ENCODE measurements at places on chromosomes 7 and 10.

GRCh38 chr10:77105761-77106221 is 531.8 kb downstream of the KCNMA1 start:
- DNase-seq = no peak

DNA sequence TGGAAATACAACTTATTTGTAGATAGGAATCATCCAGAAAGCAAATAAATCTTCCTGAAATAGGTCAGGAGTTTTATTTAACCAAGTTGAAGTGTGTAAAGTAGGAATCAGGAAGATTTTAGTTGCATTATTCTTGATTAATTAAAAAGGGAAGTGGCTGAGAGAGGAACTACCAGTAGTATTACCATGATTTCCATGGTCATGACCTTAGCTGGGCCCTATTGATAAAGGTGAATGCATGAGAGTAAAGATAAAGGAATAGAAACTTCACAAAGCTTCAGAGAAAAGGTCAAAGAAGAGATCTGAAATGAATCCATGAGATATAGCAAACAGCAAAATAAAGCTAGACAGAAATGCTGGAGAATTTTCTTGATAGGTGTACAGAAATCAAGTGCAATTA is 46.2 kb upstream of the DLX6 start:
- DNase-seq = no peak

DNA sequence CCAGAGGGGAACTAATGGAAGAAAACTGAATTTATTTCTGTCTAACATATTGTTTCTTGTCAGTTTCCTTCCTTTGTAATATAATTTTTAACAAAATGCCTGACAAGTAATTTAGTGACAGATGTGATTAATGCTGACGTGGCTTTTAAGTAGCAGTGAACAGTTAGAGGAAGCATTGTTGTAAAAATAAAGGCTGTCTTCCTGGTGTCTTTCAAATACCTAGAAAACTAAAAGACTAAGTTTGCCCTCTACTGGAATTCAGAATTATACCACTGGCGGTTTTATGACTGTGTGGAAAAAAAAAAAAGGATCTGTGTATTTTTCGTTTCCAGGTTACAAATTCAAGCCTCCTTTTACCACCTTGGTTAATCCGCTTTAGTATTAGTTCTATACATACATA is 217.1 kb upstream of the DPP6 start:
- DNase-seq = no peak

DNA sequence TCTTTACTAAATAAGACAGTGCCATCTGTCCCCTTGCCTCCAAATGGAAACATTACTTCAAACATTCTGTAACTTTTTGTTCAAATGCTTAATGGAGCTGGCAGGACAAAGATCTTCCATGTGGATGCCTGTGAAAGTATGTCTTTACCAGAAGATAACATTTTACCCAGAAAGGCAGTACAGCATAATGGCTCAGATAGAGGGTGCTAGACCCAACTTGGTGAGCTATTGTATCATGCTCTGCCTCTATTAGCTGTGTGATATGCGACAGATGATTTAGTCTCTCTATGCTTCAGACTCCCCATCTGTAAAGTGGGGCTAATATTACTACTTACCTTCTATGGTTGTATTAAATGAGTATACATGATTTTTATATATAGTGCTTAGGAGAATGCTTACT is 8.8 kb upstream of the SMKR1 start:
- no peak for DNase-seq

DNA sequence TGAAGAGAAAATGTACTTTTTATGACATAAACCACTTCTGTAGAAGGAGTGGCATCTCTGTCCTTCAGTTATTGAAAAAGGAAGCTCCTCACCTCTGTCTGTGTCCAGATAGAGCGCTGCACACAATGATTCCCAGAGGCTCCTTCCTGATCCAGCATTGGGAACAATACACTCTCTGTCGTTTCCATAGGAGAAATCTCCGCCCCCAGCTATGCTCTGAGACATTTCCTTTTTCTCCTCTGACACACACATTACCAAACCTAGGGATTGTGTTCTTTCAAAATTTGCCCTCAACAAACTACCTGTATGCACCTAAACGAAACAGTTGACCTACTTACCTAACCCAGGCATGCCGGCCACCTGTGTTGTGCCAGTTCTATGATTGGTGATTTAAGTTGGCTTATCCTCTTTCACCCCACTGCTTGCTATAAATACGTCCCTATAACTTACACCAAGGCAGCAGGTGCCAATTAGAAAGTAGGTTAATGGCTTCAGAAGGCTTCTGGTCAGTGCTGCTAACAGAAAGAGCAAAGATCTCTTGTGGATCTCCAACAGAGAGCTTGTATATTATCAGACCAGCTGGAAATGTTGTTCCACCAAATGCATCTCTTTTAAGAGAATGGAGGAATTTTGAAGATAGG is 140.1 kb upstream of the JCAD start:
- DNase-seq = no peak

DNA sequence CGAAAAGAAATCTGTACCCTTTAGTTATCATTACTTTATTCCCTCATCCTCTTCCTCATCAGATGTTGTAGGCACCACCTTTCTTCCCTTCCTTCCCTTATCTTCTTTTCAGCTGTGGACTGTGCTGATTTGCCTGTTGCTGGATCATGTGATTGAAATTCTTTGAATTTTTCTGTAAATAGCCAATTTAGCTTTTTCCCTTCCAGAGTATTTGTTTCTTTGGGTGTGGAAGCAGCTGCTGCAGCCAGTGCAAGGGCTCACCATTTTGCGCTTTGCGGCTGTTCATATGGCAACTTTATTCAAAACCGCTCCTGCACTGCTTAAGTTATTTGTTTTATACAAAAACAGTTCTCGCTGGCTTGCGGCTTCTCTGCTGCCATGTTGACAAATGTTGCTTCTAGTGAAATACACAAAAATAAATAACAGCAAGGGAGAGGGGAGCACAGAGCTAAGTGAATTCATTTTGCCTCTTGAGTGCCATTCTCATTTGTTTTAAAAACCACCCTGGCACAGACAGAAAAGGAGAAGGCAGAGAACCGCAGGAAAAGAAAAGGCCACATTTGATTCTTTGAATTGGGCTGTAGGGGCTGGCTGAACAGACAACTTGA is 151.2 kb downstream of the AUTS2 start:
- no peak for DNase-seq

DNA sequence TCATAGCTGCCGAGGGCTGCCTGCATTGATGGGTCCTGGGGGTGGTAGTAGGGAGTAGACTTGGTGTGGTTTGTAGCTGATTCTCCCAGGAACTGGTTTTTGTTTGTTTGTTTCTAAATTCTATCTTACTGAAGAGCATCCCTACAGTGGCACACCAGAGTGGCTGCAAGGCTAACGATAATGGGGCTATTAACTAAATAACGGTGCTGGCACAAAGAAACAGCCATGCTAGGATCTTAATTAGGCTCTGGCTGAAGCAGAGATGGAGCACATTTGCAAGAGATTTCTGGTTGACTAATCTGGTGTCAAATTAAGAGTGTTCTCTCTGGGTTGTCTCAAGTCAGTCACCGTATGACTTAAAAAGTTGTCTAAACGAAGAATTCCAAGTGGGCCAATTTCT is 590.0 kb downstream of the NRG3 start:
- no peak for DNase-seq

DNA sequence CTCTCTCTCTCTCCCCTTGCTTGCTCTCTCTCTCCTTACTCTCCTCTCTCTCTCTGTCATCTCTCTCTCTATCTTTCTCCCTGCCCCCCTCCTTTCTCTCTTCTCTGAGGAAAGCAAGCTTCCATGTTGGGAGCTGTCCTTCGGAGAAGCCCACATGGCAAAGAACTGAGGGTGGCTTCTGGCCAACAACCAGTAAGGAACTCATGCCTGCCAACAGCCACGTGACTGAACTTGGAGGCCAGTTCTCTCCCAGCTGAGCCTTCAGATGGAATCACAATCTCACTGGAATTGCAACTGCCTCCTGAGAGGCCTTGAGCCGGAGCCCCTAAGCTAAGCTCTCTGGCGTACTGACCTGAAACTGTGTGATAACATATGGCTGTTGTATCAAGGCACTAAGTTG is 12.0 kb upstream of the DHTKD1 start:
- no peak for DNase-seq

GRCh38 chr7:155170331-155170730 is 100.2 kb downstream of the HTR5A start:
- DNase-seq = no peak

- DNase-seq = no peak
Observed at GRCh38 chr7:128221929-128222403, 19.1 kb upstream of the LEP start.

GRCh38 chr10:19928936-19929335 is 112.7 kb downstream of the PLXDC2 start:
- DNase-seq = no peak

DNA sequence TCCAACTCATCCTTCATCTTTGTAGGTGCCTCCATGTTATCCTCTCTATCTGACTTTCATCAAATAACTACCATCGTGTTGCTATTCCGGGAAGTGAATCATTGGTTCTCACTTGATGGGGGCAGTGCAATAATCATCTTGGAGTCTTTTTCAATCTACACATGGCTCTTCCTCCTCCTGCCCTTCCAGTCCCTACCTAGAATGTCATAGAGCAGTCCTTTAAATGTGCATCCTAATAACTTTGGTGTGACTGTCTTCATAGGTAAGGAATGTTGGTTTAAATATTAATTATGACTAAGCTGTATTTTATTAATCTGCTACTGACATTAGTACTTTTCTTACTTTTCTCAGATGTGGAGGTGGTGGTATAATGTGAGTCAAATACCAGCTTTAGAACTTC is 8.4 kb upstream of the CDK14 start:
- no peak for DNase-seq

DNA sequence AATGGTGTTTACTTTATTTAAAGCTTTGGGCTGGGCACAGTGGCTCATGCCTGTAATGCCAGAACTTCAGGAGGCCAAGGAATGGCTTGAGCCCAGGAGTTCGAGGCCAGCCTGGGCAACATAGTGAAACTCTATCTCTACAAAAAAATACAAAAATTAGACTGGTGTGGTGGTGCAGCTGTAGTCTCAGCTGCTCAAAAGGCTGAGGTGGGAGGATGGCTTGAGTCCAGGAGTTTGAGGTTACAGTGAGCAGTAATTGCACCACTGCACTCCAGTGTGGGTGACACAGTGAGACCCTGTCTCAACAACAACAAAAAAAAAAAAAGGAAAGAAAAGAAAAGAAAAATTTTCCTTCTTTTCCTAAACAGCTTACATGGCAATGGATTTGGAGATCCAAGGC is 22.0 kb downstream of the SLC16A9 start:
- no peak for DNase-seq

DNA sequence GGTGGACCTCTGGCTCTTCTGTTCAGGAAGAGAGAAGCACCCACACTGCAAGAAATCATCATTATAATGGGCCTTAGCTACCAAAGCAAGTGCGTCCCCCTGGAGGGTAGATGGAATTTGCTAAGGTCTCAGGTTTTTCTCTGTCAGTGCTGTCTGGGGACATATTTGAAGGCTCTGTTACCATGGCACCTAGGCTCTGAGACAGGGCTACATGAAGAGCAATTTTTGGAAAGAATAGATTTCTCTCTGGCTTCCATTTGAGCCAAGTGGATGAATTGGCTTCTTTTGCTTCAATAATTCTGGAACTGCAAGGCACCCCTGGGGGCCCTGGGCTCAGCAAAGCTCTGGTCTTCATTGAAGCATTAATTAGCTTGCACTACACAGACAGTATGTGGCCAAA is 349.1 kb upstream of the GALNT17 start:
- DNase-seq = no peak

GRCh38 chr10:98023024-98023423 is 7.4 kb downstream of the CRTAC1 start:
- DNase-seq = no peak

Data from esophagus squamous epithelium (tissue), 5 donors.